ENCODE measurements at places on chromosomes 4 and X. TPM values are rescaled to one million over a fixed set of nuclear protein-coding genes. Genes with fewer than 3 reads are reported as not detected.

TRPC5OS gene
- not detected for total RNA-seq

- peak; percentile 10 for DNase-seq
- H3K4me1 ChIP-seq, result no peaks in the 10 kb centered on the region
- no peak overlapping the region for H3K27ac ChIP-seq
- no peaks in the 10 kb centered on the region for H3K27me3 ChIP-seq
- H3K36me3 ChIP-seq, result no peaks in the 10 kb centered on the region
Measured at GRCh38 chrX:11239230-11239629, 54.0 kb upstream of the AMELX start.

GRCh38 chr4:20096911-20097310 is 154.8 kb upstream of the SLIT2 start:
- no peak overlapping the region for H3K4me3 ChIP-seq
- no peaks in the 10 kb centered on the region for H3K36me3 ChIP-seq
- no peak overlapping the region for H3K27ac ChIP-seq

GRCh38 chr4:19386786-19387185 is 864.9 kb upstream of the SLIT2 start:
- DNase-seq, result no peak
- no peak overlapping the region for H3K27ac ChIP-seq
- no peaks in the 10 kb centered on the region for H3K4me1 ChIP-seq

DNA sequence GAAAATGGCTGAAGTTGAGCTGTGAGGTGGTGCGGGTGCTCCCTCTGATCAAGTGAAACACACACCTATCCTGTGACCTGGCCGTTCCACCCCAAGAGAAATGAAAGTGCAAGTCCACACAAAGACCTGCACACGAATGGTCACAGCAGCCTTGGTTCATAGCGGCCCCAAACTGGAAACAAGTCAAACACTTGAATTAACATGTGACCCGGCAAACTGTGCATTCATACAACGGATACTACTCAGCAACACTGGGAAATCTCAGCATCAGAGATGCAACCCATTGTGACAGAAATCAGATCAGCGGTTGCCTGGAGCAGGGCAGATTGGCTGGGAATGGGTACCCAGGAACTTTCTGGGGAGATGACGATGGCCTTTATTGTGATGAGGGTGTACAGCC is 7.6 kb downstream of the G6PD start:
- no peaks in the 10 kb centered on the region for H3K36me3 ChIP-seq
- H3K27ac ChIP-seq, result no peak overlapping the region
- no peak for DNase-seq

FHDC1 gene
- 3.9 TPM for total RNA-seq

DNA sequence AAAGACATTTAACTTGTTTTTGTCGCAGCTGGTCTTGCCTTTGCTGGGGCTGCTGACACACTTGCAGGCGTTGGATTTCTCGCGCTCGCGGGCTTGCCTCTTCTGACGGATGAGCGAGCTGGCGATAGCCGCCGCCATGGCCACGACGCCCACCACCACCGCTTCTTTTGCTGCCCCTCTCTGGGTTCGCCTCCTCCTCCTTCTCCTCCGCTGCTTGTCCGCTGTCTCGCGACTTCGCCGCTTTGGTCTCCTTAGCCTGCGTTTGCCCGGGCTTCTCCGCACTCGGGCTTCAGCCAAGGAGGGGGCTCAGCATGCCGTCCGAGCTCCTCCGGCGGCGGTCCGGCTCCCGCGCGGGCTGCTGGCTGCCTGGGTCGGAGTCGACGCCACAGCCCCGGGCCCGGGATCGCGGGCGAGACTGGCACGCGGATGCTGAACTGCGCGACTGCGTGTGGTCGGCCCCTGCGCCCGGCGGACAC is 613 bp downstream of the FGF13 start:
- no peak overlapping the region for H3K27ac ChIP-seq
- no peaks in the 10 kb centered on the region for H3K36me3 ChIP-seq
- H3K4me3 ChIP-seq, result no peak overlapping the region
- DNase-seq, result peak; percentile 11

ZNF827 gene
- total RNA-seq, result 13.8 TPM

SRPK3 gene
- total RNA-seq, result not detected

GRCh38 chr4:162847945-162848549 is 318.6 kb downstream of the NAF1 start:
- DNase-seq, result no peak
- H3K27me3 ChIP-seq, result no peaks in the 10 kb centered on the region
- no peak overlapping the region for H3K27ac ChIP-seq
- no peaks in the 10 kb centered on the region for H3K4me1 ChIP-seq
- no peak overlapping the region for H3K4me3 ChIP-seq

DNA sequence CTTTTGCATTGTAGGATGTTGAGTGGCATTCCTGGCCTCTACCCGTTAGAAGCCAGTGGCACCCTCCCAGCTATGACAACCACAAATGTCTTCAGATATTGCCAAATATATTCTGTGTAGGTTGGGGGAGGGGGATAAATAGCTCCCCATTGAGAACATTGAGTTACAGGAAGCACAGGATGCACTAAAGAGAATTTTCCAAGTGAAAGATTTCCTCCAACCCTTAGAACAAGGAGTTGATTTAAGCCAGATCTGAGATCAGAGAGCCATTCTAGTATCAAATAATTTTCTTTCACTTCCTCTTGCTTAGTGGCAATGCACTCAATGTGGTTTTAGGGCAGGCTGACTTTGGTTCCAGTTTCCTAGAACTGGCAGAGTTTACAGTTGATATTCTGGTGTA is 436.6 kb downstream of the C4orf33 start:
- no peak for DNase-seq
- no peak overlapping the region for H3K27ac ChIP-seq
- no peaks in the 10 kb centered on the region for H3K36me3 ChIP-seq
- H3K4me3 ChIP-seq, result no peak overlapping the region
- H3K4me1 ChIP-seq, result no peaks in the 10 kb centered on the region

CT45A3 gene
- not detected for total RNA-seq

- H3K4me1 ChIP-seq, result no peaks in the 10 kb centered on the region
- H3K36me3 ChIP-seq, result no peaks in the 10 kb centered on the region
- H3K27me3 ChIP-seq, result no peaks in the 10 kb centered on the region
- H3K27ac ChIP-seq, result no peak overlapping the region
- peak; percentile 14 for DNase-seq
- H3K4me3 ChIP-seq, result no peak overlapping the region
Measured at GRCh38 chrX:39985551-39985950, 112.2 kb downstream of the BCOR start.

DNA sequence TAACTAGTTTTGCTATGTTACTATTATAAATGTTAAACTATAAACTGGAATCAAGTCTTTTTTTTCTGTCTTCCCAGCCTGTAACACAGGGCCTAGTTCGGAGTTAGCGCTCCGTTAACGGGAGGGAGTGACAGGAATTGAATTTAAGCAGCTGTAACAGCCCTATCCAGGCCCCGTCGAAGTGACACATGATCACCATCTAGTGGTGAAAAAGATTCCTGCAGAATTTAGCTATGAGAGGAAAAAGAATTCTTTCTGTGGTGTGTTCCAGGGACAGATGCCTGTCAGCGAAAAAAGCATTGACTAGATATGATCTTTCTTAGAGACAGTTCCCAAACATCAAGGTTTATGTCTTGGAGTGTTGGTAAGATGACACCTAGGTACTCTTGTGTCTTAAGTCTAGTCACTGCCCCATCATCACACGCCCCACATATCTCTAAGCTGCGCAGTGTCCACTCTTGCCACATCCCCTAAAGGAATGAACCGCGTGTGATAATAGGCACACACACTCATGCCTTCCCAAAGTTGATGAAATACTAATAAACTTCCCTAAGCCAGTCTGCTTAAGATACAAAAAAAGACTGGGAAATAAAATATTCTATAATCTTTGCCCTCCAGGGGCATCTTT is 2.1 kb downstream of the GAB3 start:
- peaks cover 5% of the 10 kb centered on the region for H3K4me1 ChIP-seq
- H3K36me3 ChIP-seq, result no peaks in the 10 kb centered on the region
- no peak overlapping the region for H3K4me3 ChIP-seq
- DNase-seq, result peak; percentile 19
- no peaks in the 10 kb centered on the region for H3K27me3 ChIP-seq

DNA sequence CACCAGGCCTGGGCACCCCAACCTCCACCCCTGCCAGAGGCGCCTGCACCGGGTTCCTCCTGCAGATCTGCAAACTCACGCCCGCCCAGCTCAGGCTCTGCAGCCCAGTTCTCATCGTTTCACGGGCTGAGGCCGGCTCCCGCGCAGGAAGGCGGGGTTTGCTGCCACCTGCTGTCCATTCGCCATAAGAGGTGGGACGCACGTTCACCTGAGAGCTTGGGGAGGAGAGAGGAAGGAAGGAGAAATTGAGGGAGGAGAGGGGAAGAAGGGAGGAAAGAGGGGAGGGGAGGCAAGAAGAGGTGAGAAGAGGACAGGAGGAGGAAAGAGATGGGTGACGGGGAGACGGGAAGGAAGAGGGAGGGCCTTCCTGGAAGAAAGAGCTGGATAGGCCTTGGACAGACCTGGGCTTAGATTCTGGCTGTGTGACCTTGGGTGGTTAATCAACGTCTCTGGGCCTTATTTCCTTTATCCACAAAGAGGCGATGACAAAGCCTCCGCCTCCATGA is 114.5 kb downstream of the ADRA2C start:
- DNase-seq, result peak; percentile 80
- H3K27ac ChIP-seq, result no peak overlapping the region
- peaks cover 16% of the 10 kb centered on the region for H3K27me3 ChIP-seq

GRCh38 chr4:139655116-139655515 is 10.5 kb upstream of the MGST2 start:
- no peak overlapping the region for H3K4me3 ChIP-seq
- H3K36me3 ChIP-seq, result no peaks in the 10 kb centered on the region
- DNase-seq, result no peak
- no peaks in the 10 kb centered on the region for H3K27me3 ChIP-seq

DNA sequence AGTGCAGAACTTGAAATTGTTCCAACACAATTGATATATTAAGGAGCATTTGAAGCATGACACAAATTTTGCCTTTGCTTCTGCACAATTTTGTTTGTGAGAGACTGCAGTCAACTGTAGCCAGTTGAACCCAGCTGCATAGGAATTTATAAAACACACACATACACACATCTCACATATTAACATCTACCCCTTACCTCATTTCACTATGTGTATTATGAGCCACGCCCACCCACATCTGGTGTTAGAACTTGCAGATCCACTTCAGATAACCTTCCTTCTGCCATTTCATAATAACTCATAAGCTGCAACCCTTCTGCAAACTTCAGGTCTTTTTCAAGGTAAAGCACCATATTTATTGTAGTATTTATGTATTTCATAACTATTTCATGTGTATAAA is 188.1 kb upstream of the WDFY3 start:
- no peaks in the 10 kb centered on the region for H3K36me3 ChIP-seq
- DNase-seq, result no peak
- no peaks in the 10 kb centered on the region for H3K4me1 ChIP-seq
- no peak overlapping the region for H3K27ac ChIP-seq
- H3K27me3 ChIP-seq, result no peaks in the 10 kb centered on the region
- H3K4me3 ChIP-seq, result no peak overlapping the region

DNA sequence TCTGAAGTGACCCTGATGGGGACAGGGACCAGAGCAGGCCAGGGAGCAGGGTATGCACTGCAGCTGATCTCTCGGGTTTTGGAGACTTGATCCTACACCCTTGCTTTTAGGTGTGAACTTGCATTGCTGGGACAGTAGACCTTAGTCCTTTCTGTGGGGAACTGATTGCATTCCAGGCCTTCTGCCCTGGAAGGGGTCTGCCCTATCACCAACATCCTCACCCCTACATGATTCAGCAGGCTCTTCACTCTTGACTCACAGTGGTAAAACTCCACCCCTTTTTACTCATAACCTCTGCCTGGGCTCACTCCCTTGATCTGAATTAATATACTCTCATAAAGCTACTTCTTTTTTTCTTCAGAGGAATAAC is 6.6 kb upstream of the DDX60L start:
- H3K27me3 ChIP-seq, result no peaks in the 10 kb centered on the region
- H3K4me3 ChIP-seq, result no peak overlapping the region
- H3K4me1 ChIP-seq, result no peaks in the 10 kb centered on the region
- H3K27ac ChIP-seq, result no peak overlapping the region
- DNase-seq, result no peak

JCHAIN gene
- 27.7 TPM for total RNA-seq

DNA sequence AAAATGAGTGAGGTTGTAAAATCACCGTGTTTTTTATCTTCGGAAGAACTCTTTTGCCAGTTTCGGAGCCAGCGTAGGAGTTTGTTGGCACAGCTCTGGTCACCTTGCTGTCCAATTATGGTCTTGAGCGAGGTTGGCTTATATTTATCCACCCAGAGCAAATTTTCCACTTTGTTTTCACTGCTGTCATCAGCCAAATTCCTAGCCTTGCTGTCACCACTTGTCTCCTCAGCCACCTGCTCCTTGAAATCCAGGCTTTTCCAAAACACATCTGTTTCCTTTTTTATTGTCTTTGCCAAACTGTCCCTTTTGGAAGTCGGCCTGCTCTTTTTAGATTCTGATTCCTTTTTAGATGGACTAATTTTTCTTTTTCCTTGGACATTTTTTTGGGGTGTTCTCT is 57.6 kb downstream of the RFC1 start:
- no peak overlapping the region for H3K27ac ChIP-seq
- DNase-seq, result no peak
- H3K4me1 ChIP-seq, result peaks cover 20% of the 10 kb centered on the region
- H3K36me3 ChIP-seq, result no peaks in the 10 kb centered on the region

GRIA3 gene
- 0.52 TPM for total RNA-seq

DNA sequence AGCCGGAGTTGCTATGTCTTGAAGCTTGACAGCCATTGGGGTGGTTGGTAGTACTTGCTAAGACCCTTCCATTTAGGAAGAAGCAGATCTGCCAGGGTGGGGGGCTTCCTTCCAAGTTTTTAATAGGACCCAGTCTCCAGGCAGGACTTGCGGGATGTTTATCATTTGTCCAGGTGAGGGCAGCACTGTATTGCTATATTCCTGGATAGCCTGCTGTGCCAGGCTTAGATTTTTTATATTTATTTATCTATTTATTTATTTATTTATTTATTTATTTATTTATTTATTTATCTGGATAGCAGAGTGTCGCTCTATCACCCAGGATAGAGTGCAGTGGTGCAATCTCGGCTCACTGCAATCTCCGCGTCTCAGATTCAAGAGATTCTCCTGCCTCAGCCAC is 87.4 kb upstream of the CT45A1 start:
- H3K4me1 ChIP-seq, result no peaks in the 10 kb centered on the region
- no peak for DNase-seq
- no peak overlapping the region for H3K27ac ChIP-seq
- H3K4me3 ChIP-seq, result no peak overlapping the region
- no peaks in the 10 kb centered on the region for H3K36me3 ChIP-seq

DNA sequence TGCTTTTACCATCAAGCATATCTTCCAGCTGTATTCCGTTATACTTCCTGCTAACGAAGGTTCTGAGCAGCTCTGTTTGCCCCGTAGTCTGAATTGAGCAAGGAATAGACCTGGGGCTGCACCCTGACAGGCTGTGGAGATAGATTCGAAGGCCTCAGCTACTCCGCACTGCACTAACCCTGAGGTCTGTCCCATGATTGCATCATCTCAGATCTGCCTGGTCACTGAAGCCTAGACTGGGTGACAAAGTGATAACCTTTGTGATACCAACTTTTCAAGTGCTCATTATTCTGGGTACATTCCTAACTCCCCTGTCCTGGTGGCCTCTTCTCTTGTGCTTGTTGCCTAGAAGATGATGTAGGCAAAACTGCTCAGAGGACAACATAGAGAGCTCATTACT is 29.9 kb upstream of the PGRMC1 start:
- no peaks in the 10 kb centered on the region for H3K36me3 ChIP-seq
- no peaks in the 10 kb centered on the region for H3K27me3 ChIP-seq
- DNase-seq, result no peak
- H3K4me3 ChIP-seq, result no peak overlapping the region

ANXA3 gene
- total RNA-seq, result 35.9 TPM

All from body of pancreas (tissue), 4 donors.